ENCODE measurements at places on chromosomes 2 and 18. TPM values are rescaled to one million over a fixed set of nuclear protein-coding genes. Genes with fewer than 3 reads are reported as not detected.

DNA sequence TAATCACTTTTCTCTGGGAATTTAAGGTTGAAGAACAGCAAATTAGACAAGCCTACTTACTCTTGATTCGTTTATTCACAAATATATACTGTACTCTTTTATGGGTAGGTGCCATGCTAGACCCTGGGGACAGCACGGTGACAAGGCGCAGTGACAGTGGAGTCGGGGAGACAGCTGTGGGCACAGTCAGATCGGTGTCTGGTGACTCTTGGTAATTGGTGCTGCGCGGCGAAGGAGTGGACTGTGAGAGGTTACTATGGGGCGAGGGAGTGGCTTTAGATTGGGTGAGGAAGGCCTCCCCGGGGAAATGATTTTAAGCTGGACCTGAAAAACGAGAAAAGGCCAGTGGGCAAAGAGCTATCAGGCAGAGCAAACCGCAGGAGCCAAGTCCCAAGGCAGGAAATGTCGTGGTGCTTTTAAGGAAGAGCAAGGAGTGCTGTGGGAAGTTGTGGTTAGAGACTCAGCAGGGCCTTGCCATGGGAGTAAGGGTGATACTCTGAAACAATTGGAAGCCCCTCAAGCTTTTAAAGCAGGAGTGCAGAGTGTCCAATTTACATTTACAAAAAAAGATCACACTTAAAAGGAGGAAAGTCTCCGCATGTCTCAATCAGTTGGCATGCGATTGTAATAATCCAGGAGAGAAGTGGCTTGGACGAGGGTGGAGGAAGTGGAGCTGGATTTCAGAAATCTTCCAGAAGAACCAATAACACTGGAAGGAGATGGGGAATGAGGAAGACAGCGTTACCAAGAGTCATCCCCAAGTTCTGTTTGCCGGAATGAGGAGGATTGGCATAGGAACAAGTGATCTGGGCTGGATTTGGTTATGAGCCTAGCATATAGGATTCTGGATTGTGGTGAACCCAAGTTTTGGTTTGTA, 36.1 kb upstream of the TXNDC2 start:
- no peak overlapping the region for H3K4me3 ChIP-seq
- DNase-seq, result no peak
- H3K4me1 ChIP-seq, result 0 out of 2 replicates have a peak, but pooled peaks cover under 1% of the 10 kb centered on the region
- H3K27me3 ChIP-seq, result no peaks in the 10 kb centered on the region
- no peaks in the 10 kb centered on the region for H3K36me3 ChIP-seq

- DNase-seq, result no peak
- H3K4me1 ChIP-seq, result peaks cover 18% of the 10 kb centered on the region
- peaks cover 54% of the 10 kb centered on the region for H3K27me3 ChIP-seq
- H3K36me3 ChIP-seq, result no peaks in the 10 kb centered on the region
- H3K4me3 ChIP-seq, result no peak overlapping the region
These were observed 3.2 kb downstream of the TSHZ1 start for GRCh38 chr18:75213611-75214331.

Gene CGREF1
- 4.1 TPM for total RNA-seq

DNA sequence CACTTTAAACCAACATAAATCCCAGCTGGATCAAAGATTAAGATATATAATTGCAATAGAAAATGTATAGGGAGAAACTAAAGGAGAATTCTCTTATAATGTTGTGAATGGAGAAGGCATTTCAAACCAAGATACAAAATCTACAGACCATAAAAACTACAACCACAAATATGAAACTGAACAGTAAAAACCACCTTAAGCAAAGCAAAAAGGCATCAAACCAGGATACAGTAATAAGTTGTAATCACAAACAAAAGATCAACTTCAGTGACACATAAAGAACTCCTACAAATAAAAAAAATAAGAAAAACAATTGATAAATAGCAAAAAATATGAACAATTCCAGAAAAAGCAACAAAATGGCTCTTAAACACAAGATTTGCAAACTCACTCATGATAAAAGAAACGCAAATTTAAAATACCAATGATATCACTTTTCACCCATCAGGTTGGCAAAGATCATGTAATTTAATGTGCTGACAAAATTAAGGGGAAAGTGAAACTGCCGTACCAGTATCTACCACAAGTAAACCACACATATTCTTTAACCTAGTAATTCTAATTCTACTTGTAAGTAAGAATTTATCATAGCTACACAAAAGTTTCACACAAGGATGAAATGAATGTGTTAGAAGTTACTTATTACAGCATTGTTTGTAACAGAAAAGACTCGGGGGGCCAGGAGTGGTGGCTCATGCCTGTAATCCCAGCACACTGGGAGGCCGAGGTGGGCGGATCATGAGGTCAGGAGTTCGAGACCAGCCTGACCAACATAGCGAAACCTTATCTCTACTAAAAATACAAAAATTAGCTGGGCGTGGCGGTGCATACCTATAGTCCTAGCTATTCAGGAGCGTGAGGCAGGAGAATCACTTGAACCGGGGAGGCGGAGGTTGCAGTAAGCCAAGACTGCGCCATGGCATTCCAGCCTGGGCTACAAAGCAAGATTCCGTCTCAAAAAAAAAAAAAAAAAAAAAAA, 101.9 kb downstream of the USP34 start:
- no peak for DNase-seq
- H3K27ac ChIP-seq, result no peak overlapping the region
- no peak overlapping the region for H3K4me3 ChIP-seq
- H3K36me3 ChIP-seq, result peaks cover 5% of the 10 kb centered on the region
- H3K27me3 ChIP-seq, result no peaks in the 10 kb centered on the region
- H3K4me1 ChIP-seq, result no peaks in the 10 kb centered on the region

Gene TMEM37
- total RNA-seq, result 8.8 TPM

Gene C1QL2
- 0.69 TPM for total RNA-seq

Gene LOXL3
- 12.2 TPM for total RNA-seq

Gene GKN2
- not detected for total RNA-seq

DNA sequence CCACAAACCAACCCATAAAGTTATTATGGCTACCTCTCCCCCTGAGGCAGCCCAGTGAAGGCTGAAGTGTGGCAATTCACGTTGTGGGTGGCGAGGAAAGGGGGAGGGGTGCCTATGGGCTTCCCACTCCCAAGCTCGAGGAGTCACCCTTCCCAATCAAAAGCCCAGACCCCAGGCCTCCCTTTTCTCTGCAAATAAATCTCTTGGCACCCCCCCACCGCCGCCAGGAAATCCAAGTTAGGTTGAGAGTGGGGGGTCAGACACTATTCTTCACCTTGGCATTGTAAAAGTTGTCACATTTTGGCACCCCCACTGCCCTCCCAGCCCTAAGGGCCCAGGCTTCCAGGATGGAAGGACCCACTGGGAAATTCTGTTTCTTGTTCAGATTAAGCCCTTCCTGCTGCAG, 6.9 kb downstream of the ANKRD53 start:
- DNase-seq, result no peak
- no peak overlapping the region for H3K4me3 ChIP-seq
- no peak overlapping the region for H3K27ac ChIP-seq
- no peaks in the 10 kb centered on the region for H3K4me1 ChIP-seq
- H3K36me3 ChIP-seq, result no peaks in the 10 kb centered on the region
- H3K27me3 ChIP-seq, result peaks cover under 1% of the 10 kb centered on the region
